ENCODE measurements at places on chromosomes 2 and 18.

- DNase-seq, result no peak
Observed at GRCh38 chr18:49072524-49072934, 121.8 kb upstream of the SMAD7 start.

DNA sequence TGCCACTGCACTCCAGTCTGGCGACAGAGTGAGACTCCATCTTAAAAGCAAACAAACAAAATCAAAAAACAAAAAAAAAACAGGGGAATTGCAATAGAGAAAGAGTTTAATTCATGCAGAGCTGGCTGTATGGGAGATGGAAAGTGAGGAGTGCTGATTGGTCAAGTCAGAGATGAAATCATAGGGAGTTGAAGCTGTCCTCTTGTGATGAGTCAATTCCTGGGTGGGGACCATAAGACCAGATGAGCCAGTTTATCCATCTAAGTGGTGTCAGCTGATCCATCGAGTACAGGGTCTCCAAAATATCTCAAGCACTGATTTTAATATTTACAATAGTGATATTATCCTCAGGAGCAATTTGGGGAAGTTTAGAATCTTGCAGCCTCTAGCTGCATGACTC lies 45.3 kb downstream of the FRZB start:
- DNase-seq, result no peak

DNA sequence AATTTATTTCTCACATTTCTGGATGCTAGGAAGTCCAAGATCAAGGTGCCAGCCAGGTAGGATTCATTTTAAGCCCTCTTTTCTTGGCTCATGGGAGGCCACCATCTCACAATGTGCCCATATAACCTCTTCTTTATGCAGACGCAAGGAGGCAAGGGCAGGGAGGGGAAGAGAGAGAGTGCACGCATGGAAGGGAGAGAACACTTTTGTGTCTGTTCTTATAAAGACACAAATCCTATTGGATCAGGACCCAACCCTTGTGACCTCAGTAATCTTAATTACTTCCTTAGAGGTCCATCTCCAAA lies 32.5 kb downstream of the CMPK2 start:
- DNase-seq, result no peak

- no peak for DNase-seq
Observed at GRCh38 chr2:85593023-85593422, 2.5 kb upstream of the RNF181 start.

- no peak for DNase-seq
Observed at GRCh38 chr18:51275712-51276476, 78.4 kb upstream of the MEX3C start.

DNA sequence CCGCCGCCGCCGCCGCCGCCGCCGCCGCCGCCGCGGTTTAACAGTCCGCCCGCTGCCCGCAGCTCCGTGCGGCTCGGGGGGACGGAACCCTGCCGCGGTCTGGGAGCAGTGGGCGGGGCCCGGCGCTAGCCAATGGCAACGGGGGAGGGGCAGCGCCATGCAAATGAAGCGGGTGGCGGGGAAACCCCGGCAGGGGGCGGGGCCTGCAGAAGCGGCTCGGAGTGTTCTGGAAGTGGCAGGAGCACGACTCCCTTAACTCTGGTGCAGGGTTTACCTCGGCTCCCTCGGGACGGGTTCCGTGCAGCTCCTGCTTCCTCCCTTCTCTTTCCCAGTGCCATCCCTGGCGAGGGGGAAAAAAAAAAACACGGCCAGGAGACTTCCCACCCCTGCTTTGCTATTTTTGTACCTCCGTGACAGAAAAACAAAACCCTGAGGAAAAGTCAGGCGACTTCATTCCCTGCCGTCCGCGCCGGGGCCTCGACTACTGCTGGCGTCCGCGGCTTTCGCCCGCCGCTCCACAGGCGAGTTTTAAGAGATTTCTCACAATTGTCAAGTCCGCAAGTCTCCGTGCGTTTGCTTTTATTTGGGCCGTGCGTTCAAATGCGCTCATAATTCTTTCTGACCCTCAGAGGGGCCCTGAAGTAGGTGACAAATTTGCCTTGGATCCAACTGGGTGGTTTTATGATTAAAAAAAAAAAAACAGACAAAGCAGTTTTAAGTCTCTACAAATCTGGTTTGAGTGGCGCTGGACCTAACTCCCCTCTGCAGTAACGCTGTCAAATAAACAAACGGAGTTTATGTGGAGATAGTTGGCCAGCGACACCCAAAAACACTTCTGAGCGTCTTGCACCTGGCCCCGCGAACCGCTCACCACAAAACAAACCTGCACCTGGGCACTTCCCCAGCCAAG lies at the start of gene KANSL1L:
TSS of gene KANSL1L (minus strand) at position 101 of the 910 bp plus-strand sequence. CDS start 16,827 bp downstream, outside the sequence.
- peak; percentile 99 for DNase-seq
